ENCODE measurements at places on chromosomes 13 and 19. TPM values are rescaled to one million over a fixed set of nuclear protein-coding genes. Genes with fewer than 3 reads are reported as not detected.

Gene TTYH1
- not detected for total RNA-seq

Gene IGFLR1
- 2.3 TPM for total RNA-seq

Gene ZSCAN1
- total RNA-seq, result not detected

Gene WDR87
- total RNA-seq, result not detected

Gene TNFSF13B
- not detected for total RNA-seq

Gene TMPRSS9
- total RNA-seq, result not detected

Gene NBEA
- 0.08 TPM for total RNA-seq

Gene SIGLEC10
- not detected for total RNA-seq

Gene ADGRL1
- total RNA-seq, result 2.3 TPM

Gene ADAMTSL5
- total RNA-seq, result 11.0 TPM

Gene CYP2F1
- total RNA-seq, result not detected

Gene F10
- 0.57 TPM for total RNA-seq

Gene MBD3L2
- not detected for total RNA-seq

Gene ZNF493
- 2.1 TPM for total RNA-seq

Gene CD70
- 0.46 TPM for total RNA-seq

Gene TPTE2
- not detected for total RNA-seq

Gene PSG4
- 0.57 TPM for total RNA-seq

Gene KHSRP
- 121 TPM for total RNA-seq

Gene WDFY2
- 9.0 TPM for total RNA-seq

Gene CCNE1
- 12.4 TPM for total RNA-seq

Data from hair follicular keratinocyte (primary cell).